Endothelial cell of umbilical vein (primary cell): ENCODE measurements at places on chromosomes 3 and 15.

- no peak for DNase-seq
These were observed 56.7 kb upstream of the LMCD1 start for GRCh38 chr3:8444883-8445282.

DNA sequence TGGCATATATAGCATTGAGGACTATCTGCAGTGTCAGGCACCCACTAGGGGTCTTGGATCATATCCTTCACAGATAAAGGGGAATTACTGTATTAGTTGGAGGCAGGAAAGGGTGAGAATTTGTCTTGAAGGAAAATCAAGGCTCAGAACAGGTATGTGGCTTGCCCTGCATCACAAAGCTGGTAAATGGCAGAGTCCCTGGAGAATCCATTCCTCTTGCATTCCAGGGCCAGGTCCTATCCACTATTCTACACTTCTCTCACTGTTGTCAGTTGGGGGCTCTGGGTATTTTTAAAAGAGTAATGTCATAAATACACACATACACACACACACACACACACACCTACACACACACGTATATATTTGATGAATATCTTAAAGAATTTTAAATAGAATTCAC, 19.8 kb upstream of the FGF12 start:
- no peak for DNase-seq

DNA sequence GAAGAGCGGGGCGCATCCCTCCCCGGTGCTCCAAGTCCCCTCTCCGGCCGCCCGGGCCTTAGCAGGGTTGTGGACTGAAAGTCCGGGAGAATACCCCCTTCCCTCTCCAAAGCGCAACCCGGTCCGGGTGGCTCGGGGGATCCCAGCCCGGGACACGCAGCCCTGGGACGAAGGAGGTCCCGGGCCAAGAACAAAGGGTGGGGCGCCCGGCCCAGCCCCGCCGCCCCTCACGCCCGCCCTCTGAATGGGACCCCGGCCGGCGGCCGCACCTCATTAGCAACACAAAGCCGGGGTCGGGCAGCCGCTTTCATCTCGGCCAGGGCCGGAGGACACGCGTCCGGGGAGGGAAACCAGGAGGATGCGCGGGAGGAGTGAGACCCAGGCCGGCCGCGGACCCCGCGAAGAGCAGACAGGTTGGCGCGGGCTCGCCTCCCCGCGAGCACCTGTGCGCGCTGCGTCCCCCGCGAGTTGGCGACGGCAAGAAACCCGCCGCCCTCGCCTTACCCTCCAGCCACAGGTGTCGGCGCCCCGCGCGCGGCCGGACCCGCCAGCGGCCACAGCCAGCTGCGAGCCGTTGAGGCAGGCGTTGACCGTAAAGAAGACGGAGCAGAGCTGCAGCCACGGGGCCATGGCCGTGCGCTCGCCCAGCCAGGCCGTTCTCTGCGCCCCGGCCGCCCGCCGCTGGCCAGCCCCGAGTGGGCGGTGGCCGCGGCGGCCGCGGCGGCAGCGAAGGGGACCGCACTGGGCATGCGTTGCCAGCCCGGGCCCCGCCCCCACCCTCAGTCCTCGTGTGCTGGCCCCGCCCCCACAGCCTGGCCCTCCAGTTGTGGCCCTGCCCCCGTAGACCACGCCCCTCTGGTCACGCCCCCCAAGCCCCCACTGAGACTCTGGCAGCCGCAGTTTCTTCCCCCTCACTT, at the start of gene IL17RD:
TSS of gene IL17RD (minus strand) at position 697 of the 917 bp plus-strand sequence. CDS start at position 630, 67 bp downstream.
- peak; percentile 74 for DNase-seq

DNA sequence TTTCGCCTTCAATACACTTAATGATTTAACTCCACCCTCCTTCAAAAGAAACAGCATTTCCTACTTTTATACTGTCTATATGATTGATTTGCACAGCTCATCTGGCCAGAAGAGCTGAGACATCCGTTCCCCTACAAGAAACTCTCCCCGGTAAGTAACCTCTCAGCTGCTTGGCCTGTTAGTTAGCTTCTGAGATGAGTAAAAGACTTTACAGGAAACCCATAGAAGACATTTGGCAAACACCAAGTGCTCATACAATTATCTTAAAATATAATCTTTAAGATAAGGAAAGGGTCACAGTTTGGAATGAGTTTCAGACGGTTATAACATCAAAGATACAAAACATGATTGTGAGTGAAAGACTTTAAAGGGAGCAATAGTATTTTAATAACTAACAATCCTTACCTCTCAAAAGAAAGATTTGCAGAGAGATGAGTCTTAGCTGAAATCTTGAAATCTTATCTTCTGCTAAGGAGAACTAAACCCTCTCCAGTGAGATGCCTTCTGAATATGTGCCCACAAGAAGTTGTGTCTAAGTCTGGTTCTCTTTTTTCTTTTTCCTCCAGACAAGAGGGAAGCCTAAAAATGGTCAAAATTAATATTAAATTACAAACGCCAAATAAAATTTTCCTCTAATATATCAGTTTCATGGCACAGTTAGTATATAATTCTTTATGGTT, at the start of gene CCR5:
TSS of gene CCR5 (plus strand) at position 108 of the 680 bp plus-strand sequence. CDS start 1,957 bp downstream, outside the sequence.
- no peak for DNase-seq

GRCh38 chr3:134363381-134363755, 10.9 kb downstream of the AMOTL2 start:
- peak; percentile 13 for DNase-seq

GRCh38 chr15:101169495-101170071, 82.3 kb downstream of the CHSY1 start:
- no peak for DNase-seq

GRCh38 chr15:95715906-95716656, 614.4 kb upstream of the NR2F2 start:
- no peak for DNase-seq

DNA sequence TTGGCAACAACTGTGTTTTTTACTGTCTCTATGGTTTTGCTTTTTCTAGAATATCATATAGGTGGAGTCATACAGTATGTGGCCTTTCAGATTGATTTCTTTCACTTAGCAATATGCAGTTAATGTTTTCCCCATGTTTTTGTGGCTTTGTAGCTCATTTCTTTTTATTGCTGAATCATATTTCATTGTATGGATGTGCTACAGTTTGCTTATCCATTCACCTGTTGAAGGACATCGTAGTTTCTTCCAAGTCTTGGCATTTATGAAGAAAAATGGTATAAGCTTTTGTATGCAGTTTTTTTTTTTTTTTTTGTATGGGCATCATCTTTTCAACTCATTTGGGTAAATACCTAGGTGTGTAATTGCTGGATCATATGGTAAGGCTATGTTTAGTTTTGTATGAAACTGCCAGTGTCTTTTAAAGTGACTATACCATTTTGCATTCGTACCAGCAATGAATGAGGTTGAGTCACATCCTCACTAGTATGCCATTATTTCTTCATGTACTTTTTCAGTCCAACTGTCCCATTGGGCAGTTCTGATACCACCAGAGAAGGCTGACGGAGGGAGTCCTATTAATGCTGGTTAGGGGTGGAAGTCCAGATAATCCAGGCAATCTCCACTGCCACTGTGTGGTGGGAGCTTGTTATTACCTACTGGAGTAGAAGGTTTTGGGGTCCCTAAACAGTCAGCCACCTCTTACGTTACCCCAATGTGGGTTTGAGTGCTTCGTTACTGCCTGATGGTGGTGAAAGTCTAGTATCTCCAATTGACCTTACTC, 210.5 kb downstream of the DOCK3 start:
- DNase-seq = no peak

GRCh38 chr3:38084334-38085310, 45.6 kb downstream of the DLEC1 start:
- DNase-seq = no peak

- DNase-seq = no peak
These were observed 294.9 kb downstream of the RORA start for GRCh38 chr15:60933900-60934885.

DNA sequence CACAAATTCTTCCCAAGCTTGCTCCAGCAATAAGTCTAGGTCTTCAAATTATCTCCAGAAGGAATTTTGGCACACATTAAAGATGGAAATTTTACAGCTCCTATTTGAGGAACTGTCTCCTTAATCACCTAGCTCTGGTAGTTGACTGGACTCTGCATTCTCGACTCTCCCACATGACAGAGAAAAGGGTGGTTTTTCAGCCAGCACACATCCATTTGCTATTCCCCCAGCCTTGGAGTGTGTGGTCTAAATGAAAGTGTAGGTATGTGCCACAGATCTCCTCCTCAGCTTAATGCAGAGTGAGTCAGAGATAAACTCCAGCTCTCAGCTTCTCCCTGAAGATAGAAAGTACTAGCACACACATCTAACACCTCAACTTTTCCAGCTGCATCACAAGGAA, 62.2 kb upstream of the ALCAM start:
- no peak for DNase-seq

DNA sequence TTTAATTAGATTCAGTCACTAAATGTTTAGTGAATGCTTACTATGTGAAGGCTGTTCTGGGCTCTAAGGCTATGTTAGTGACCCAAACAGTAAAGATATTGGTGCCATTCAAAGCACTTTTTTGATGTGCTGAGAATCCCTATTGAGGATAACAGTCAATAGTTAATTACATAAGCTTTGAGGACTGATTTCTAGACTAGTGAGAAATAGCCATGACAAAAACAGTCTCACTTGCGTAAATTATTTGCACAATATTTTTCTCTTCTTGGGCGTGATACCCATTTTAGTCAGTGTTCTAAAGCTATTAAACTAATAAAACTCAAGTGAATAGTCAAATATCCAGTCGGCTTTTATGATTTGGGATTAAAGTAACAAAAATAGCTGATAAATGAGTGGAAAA, 74.6 kb downstream of the UBE2E2 start:
- DNase-seq = no peak

- no peak for DNase-seq
These were observed 228.3 kb downstream of the GAP43 start for GRCh38 chr3:115851571-115851970.

DNA sequence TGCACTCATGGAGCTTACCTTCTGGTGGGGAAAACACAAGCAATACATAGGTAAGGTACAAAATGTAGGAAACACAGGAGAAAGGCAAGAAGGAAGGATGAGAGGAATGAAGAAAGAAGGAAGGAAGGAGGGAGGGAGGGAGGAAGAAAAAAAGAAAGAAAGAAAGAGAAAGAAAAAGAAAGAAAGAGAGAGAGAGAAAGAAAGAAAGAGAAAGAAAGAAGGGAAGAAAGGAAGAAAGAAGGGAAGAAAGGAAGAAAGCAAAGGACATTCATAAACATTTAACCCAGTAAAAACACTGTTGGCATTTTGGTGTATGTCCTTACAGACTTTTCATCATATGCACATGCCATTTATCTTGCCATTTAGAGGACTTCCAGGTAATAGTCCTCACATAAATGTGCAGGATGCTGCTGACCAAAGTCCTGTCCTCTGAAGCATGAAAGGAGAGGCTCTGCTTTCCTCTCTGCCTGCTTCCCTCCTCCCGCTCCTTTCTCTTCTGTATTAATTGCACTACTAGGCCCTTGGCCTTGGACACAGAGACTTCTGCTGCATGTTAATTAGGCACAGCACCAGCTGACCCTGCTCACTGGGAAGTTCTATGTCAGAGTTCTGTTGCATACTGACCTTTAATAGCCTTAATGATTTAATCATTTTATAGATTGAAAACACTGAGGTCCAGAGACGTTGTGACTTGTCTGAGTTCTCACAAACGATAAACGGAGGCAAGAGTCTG, 29.7 kb upstream of the NDUFB4 start:
- no peak for DNase-seq

DNA sequence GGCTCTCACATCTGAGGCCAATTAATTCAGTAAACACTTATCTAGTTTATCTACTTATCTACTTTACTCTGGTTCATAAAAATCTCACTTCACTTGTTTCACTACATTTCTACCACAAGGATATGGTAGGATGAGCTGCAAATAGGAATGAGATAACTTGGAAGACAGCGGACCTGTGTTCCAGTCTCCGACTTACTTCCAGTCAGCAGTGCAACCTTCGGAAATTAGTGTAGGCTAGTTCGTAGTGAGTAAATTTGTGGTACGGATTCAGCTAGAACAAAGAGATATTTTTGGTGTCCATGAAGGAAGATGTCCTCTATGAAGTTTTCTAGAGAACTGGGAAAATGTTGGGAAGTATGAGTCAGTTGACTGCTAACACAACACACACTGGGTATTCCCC, 66.3 kb downstream of the TPRG1 start:
- DNase-seq = no peak

DNA sequence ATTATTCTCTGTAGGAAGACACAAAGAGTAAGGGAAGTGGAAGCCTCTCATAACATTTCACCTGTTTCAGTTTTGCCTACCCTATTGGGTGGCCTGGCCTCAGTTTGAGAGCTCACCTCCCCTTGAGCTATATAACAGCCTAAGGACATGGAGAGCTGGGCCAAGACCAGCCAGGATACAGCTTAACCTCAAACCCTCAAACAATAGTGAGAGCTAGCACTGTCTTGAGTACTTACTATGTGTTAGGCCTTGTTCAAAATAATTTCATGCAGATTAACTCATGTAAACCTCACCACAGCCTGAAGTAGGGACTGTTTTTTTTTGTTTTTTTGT, 15.0 kb upstream of the TBL1XR1 start:
- DNase-seq = no peak

DNA sequence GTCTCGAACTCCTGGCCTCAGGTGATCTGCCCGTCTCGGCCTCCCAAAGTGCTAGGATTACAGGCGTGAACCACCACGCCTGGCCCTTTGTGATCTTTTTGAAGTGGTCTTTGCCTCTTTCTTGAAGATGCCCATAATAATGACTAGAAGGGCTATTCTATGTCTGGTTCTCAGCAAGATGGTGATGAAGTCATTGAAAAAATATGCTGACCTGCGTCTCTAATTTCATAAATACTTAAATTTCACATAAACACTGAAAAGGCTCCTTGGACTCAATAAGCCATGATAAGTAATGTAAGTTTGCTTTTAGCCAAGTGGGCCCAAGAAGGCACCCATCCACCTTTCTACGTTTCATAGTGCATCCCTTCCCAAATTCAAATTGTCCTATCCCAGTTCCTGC, 775 bp upstream of the MAPK6 start:
- DNase-seq = no peak

GRCh38 chr3:129393271-129393670, 35.2 kb downstream of the EFCAB12 start:
- DNase-seq = no peak

GRCh38 chr15:93762036-93762435, 469.3 kb upstream of the MCTP2 start:
- DNase-seq = no peak

GRCh38 chr3:63192248-63192647, 85.9 kb upstream of the SYNPR start:
- DNase-seq = no peak

GRCh38 chr15:74529921-74530320, 11.1 kb upstream of the ARID3B start:
- DNase-seq = peak; percentile 29

GRCh38 chr3:161474139-161474538, 22.5 kb upstream of the OTOL1 start:
- DNase-seq = no peak

- no peak for DNase-seq
These were observed 1.3 kb upstream of the TP63 start for GRCh38 chr3:189629803-189630455.

DNA sequence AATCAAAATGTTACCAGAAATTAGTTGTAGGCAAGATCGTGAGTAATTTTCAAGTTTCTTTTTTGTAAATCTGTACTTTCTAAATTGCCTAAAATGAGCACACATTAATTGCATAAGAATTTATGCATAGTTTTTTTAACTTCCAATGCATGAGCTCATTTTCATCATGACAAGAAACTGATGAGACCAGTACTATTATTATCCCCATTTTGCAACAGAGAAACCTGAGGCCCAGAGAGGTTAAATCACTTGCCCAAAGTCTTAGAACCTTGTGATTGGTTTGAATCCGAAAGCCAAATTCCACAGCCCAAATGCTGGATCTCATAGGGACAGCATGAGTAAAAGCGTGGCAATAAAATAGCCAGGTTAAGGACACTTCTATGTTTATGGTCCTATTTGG, 274.7 kb downstream of the ERC2 start:
- no peak for DNase-seq
